ENCODE measurements at places on chromosomes 13 and 19.

DNA sequence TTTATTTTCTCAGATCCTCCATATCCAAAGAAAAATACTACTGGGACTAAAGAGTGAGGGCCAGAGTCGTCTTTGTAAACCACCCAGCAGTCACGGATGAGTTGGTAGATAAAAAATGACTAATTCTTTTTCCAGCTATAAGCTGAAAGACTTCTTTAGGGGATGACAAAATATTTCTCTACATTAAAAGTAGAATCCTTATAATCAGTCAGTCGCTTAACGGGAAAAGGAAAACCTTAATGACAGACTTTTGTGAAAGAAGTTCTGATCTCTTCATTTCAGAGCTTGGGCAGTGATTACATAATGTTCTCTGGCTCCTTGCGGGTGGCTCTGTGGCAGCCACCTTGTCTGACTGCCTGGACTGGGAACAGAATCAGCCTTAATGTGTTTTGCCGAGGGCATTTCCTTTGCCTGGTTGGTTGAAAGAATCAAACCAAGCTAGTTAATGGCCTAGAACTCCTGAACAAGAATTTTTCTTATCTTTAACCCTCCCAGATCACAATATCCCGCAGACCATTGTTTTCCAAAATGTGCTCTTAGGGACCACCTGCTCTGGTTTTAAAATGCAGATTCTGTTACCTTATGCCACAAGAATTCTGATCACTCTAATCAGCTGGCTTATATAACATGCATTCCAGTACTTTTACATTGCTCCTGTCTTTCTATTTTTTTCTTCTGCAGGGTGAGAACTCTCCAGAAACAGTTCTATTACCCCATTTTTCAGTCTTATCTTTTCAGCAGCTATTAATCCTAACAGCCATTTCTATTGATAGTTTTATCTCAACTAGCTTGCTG lies 2.5 kb downstream of the ITM2B start:
- DNase-seq = no peak

DNA sequence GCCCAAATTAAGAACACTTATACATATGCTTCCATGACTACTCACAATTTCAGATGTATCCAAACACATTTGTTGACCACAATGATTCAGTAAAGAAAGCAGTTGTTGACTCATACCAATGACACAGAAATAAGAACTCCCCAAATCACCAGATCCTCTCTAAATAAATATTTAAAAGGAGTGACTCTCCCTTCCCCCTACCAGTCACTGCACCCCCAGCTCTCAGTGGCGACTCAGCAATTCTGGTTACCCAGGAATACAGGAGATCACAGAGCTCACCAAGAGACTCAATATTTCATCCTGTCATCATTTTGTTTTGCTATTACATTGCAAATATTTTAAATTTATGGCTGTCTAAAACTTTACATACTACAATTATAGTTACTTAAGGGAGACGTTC lies 131.5 kb downstream of the RGCC start:
- no peak for DNase-seq

DNA sequence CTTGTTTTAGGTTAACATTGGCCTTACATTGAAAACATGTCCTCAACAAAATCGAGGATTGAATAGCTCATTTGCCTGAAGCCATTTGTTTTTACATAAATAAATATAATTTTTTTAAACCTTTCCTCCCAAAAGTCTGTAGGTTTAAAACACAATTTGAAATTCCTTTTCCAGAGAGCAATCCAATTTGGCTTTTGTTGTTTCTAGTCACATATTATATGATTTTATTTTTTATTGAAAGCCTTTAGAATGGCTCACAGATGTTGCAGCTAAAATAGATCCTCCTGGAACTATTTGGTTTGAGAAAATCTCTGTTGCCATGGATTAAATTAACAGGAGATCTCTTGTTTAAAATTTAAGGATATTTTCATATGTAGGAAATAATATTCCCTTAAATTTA lies 512.6 kb downstream of the KLF5 start:
- no peak for DNase-seq

- DNase-seq = no peak
Measured at GRCh38 chr13:24165746-24166145, 5.2 kb downstream of the SPATA13 start.

DNA sequence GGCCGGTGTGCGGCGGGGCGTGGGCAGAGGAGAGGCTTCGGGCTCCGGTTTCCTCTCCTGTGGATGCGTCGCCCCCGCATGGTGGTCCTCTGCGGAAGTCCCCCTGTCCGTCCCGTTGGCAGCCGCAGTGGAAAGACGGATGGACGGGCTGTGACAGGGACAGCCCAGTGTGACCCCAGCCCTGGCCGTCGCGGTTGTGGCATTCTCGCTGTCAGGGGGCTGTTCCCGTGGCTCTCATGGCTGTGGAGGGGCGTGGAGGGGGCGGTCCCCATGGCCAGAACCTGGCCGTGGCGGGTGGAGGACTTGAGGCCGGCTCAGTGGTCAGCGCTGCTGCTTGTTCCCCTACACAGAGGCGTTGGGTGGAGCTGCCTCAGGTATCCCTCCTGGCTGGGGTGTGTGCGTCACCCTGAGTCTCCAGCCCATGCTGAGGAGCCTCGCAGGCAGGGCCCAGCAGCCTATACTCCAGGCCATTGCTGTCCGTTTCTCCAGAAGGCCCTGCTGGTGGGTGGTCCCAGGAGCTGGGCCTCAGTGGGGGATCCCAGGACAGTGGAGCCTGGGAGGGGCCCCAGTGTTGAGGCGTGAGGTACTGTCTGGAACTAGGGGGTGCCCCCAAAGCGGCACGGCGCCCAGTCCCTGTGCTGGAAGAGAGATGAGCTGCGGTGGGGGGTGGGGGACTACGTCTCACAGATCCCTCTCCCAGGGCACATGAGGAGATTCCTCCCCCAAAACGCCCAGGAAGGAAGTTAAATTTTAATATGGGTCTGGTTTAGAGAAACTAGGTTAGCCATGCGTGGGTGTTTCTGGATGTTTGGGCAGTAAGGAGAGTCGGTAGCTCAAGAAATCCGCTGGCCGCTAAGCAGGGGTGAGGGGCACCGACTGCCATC lies 20.3 kb downstream of the CSNK1G2 start:
- DNase-seq = no peak

- no peak for DNase-seq
Measured at GRCh38 chr19:16801600-16802013, 27.6 kb upstream of the SIN3B start.

GRCh38 chr13:59877933-59878332 lies 285.8 kb downstream of the DIAPH3 start:
- no peak for DNase-seq

DNA sequence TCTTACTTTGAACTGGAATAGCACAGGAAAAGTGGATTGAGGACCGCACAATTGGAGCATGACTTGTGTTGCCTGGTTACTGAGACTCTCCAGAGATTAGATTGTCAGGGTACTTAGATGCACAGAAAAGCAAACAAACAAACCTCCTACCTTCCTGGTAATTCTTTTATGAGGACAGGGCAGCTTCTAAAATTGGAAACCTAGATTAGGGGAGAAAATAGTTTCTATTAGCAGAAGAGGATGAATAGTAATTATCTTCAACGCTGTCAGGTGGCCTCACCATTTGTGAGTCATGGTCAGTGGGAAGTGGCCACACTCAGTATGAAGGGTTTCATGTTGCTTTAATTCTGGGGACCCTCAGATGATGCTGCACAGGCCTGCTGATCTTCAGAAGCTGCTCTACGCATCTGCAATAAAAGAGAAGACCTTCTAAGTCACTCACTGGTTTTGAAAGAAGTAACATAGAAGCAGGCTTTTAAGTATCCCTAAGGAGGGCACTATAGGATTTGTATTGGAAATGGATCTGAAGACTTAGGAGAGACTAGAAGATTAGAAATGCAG lies 106.8 kb downstream of the LACC1 start:
- peak; percentile 94 for DNase-seq

- no peak for DNase-seq
Measured at GRCh38 chr13:21347753-21348318, 111.3 kb downstream of the ZDHHC20 start.

DNA sequence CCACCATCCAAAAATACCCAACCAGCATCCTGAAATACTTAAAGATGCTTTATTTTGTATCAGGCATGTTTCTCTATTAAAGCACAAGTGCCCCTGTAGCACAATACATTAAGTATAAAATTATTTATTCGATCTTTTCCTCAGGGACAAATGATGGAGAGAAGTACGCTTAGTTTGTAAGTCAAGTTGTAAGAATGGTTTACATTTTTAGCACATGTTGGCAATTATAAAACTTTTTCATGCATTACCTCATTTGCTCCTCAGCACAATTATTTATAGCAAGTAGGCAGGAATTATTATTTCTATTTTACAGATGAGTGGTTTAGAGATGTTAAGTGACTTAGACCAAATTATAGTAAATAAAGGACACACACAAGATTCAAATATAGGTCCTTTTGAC lies 232.6 kb upstream of the HTR2A start:
- no peak for DNase-seq

- DNase-seq = no peak
Measured at GRCh38 chr13:95557013-95557412, 4.5 kb downstream of the CLDN10 start.

GRCh38 chr13:44425815-44426078 lies 52.1 kb downstream of the SERP2 start:
- DNase-seq = no peak

GRCh38 chr13:45194081-45194939 lies 6.5 kb downstream of the KCTD4 start:
- DNase-seq = no peak

- no peak for DNase-seq
Measured at GRCh38 chr19:1602091-1602707, 3.1 kb downstream of the UQCR11 start.

DNA sequence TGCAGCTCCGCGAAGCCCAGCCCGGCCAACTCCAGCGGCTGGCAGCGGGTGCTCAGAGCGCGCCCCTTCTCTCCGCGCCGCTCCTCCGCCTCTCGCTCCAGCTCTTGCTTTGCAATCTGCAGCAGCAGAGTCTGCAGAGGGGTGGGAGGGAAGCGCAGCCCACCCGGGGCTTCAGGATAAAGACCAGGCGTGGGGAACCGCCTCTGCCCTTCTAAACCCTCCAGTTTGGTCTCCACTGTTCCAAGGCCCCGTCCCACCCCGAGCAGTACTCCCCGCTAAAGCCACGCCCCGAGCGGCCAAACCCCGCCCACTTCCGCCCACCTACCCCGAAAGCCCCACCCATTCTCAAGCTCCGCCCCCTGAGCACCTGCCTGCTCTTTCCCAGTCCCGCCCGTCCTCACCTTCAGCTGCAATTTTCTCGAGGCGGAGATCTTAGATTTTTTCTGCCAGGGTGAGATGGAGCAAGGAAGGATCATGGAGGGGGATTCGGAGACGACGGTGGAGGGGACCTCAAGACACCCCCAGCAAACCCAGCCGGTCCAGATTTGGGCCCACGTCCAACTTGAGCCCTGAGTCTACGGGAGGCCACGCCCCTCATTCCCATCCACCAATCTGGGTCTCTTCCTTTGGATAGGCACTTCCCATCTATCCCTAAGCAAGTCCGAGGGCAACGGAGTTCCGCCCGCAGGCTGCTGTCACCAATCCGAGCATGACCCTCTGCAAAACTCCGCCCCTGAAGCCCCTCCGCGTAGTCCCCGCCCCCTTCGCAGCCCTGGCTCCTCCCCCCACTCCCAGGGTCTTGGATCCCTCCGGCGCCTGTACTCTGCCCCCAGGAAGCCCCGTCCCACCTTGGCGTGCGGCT lies 1.1 kb downstream of the TNNI3 start:
- DNase-seq = no peak

- no peak for DNase-seq
Measured at GRCh38 chr13:78601124-78601873, 2.1 kb downstream of the POU4F1 start.

DNA sequence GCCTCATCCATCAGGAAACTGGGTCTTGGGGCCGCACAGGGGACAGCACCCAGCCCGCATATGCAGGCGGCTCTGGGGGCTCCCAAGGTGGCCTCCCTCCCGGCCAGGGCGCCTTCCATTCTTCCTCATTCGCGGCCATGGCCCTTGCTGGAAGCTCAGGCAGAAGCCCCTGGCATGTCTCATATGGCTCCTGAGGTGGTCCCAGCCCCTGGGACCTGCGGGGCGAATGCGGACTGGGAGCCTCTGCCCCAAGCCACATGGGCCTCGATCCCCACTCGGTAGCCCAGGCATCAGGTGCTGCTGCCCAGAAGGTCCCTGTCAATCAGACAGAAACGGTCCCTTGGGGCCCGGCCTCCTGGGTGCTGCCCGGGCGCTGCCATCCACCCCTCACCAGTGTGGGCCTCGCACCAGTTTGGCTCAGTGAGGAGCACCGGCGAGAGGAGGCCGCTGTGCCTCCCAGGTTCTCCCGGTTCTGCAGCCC lies 301.6 kb downstream of the TEX29 start:
- DNase-seq = no peak

GRCh38 chr13:70390968-70391367 lies 282.7 kb upstream of the KLHL1 start:
- no peak for DNase-seq

DNA sequence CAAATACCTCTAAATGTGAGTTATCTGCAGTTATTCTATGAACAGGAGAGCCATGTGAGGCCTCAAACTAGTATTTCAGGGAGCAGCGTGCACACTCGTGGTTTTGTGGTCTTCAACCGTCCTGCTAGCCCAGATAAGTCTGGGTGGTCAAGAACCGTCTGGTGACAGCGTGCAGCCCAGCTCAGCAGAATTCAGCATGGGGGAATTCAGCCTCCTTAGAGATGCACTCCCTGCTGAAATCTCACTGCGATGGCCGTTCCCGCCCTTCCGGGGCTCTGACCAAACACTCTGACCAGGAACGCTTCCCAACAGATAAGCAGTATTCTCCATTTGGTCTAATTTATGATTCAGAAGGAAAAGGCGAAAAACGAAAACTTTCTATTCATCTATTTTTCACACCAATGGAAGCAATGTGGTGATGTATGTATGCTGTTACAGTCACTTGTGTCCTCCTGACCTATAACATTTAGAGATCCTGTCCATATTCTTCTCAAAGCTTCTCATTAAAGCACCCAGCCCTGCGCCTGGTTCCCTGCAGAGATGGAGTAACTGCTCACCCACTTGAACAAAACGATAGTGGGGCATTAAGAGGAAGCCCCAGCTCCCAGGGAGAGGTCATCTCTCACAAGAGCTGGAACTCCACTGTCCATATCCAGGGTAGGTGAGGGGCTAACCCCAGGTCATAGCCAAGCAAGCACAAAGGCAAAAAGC lies 2.9 kb downstream of the ANKRD27 start:
- DNase-seq = no peak

DNA sequence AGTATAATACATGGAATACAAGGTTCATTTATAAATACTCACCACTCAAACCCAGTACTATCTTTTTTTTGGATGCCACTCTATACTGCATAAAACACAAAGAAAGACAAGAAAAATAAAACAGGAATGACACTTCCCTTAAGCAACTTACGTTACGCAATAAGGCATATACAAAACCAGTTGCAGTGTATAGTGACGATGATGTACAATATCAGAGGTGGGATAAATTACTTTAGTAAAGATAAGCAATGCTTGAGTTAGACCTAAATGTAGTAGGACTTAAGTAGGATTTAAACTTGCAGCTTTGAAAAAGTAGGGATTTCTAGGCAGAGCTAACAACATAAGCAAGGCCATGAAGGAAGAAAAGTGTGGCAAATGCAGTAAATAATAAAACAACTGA lies 374.9 kb downstream of the SPRY2 start:
- DNase-seq = no peak
